ENCODE measurements at places on chromosomes 3 and 15.

GRCh38 chr3:48477959-48478520 is 25.9 kb downstream of the SHISA5 start:
- DNase-seq, result no peak

- DNase-seq, result peak; percentile 10
Observed at GRCh38 chr15:101407439-101407838, 82.1 kb downstream of the PCSK6 start.

GRCh38 chr3:16411441-16411840 is 102.1 kb downstream of the RFTN1 start:
- no peak for DNase-seq

DNA sequence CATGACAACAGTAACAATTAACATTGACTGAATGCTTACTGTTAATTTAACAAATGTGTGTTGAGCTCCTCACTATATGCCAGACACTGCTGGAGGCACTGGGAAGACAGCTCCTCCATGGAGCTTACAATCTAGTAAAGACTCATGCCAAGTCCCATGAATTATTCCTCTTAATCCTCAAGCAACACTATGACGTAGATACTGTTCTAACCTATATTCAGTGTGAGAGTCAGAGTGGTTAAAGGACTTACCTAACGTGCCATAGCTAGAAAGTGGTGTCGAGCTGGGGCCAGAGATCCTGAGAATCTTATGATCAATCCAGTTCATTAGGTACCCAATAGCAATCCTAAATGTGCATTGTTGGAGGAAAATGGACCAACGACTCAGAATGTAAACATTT is 43.6 kb downstream of the MYO1E start:
- DNase-seq, result no peak

DNA sequence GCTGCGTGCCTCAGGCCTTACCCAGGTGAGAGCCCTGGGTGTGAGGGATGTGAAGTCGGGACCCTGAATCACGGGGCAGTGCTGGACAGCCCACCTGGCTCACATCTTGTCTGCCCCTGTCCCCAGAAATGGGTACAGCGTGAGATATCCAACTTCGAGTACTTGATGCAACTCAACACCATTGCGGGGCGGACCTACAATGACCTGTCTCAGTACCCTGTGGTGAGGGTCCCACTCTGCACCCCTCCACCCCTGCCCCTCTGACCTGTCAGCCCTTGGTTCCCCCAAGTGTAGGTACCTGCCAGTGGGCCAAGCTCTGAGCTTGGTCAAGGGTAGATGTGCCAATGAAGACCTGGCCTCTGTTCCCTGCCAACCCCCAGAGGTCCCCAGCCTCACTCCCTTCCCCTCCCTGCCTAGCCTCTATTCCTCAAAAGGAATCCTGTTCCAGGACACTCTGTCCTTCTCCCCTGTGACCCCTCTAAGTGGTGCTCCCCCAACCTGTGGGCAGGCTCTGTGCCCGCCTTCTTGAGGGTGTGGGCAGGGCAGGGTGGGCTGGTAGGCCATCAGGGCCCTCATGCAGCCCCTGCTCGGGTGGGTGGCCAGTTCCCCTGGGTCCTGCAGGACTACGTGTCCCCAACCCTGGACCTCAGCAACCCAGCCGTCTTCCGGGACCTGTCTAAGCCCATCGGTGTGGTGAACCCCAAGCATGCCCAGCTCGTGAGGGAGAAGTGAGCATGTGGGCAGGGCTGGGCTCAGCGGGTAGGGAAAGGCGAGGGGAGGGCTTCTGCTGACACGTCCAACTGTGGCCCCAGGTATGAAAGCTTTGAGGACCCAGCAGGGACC is 25.1 kb downstream of the NBEAL2 start:
- no peak for DNase-seq

DNA sequence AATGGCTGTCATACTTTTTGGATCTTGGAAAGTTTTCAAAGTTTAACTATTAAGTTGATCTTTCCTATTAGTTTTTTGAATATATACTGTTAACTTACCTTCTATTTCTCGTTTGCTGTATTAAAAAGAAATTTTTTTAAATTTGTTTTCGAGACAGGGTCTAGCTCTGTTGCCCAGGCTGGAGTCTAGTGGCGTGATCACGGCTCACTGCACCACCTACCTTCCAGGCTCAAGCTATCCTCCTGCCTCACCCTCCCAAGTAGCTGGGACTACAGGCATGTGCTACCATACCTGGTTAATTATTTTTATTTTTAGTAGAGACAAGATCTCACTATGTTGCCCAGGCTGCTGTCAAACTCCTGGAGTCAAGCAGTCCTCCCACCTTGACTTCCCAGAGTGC is 4.6 kb downstream of the KNL1 start:
- no peak for DNase-seq

DNA sequence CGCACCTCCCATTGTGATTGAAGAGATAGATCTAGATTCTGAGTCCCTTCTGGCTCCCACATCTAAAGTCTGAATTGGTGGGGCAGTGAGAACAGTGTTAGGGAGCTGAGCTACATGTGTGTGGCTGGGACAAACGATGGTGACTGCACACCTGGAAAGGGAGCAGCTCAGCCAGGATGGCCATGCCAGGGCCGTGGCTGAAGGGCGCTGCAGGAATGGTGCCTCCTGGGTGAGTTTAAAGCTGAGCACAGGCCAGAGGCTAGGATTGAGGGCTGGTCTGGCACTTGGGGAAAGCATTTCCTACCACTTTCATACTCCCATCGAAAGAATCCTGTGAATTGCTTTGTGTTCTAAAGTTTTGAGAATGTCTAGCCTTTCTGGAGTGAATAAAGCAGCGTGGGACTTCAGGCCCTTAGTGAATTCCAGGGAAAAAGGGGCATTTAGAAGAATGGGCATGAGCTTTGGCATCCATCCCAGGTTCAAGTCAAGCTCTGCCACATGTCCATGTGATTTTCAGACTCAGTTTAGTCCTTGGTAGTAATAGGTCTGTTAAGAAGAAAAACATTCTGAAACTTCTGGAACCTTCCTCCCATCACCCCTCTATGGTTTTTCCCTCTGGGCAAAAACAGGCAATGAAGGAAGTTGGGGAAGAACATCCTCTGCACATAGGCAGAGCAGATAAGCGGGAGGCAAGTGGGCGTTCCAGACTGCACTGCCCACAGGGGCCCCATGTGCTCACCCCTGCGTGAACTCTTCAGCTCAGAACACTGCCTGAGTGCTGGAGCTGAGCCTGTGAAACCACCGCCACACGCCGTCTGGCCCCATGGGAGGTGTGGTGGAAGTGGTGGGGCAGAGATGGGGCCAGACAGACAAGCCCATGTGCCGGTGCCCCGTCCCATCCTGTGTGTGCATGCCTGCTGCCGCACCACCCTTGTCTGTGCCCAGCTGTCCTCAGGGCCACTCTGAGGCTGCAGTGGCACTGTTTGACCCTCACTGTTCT is 12.9 kb upstream of the CPNE9 start:
- DNase-seq, result no peak

DNA sequence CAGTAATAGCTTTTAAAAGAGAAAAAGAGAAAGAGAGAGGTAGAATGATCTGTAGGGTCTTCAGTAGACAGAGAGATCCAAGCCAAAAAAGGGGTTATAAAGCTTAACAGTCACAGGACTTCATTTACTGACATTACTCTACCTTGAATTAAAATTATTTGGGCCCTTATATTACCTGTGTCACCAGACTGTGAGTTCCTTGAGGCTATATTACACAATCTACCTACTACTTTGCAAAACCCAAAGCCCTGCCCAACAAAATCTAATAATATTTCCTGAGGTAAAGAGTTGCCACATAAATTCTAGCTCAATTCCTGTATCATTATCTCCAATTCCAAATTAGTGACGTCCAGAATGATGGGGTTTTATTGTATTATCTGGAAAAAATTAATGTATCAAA is 1.9 kb downstream of the UBR1 start:
- DNase-seq, result no peak
